ENCODE measurements at places on chromosomes 7 and 10.
A peak's percentile ranks its signal among the peaks of the same experiment; 100 is the strongest.

- peak; percentile 69 for DNase-seq
Observed at GRCh38 chr10:129971381-129972144, 7.5 kb upstream of the EBF3 start.

DNA sequence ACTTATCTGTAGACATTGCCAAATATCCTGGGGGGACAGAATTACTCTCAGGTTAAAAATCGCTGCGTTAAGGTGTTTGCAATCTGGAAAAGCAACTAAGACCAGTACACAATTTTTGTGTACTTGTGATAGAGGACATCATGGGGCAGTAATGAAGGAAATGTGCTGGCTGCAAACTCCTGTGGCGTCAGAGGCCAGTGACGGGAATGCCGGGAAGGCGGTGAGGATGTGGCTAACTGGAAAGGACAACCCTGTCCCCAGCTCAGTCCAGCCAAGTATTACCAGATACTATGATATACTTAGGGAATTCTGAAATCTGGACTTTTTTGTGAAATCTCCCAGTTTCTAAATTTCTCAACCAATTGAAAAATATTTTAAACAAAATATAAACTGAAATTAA, 103.1 kb upstream of the NANOS1 start:
- DNase-seq = no peak

DNA sequence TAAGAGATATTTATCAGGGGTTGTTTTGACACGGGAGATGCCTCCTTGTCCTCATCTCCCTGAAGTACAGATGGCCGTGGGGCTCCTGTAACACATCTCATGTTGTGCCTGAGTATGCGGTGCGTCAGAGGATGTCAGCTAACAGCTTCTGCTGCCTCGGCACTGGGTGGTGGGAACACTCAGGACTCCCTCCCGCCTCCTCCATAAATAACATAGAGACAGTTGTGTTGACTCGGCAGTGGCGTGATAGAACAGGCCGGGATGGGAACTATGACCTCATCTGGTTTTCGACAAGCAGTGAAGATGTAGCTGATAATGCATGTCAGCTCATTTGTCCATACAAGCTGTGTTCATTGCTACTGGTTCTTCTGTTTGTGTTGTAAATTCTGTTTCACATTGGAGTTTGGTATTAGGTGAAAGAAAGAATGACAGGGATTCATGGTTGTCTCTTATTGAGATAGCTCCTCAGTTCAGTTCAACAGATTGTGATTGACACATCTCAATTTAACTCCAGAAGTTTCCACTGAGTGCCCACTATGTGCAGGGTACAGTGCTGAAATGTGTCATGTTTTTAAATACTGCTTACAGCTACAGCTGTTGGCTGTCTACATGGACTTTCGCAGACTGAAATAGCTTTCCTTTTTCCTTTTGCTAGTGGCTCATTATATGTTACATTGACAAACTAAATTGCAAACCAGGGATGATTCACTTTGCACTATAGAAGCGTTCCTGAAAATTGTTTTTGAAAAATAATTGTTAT, 87.4 kb downstream of the CHN2 start:
- DNase-seq = peak; percentile 17

DNA sequence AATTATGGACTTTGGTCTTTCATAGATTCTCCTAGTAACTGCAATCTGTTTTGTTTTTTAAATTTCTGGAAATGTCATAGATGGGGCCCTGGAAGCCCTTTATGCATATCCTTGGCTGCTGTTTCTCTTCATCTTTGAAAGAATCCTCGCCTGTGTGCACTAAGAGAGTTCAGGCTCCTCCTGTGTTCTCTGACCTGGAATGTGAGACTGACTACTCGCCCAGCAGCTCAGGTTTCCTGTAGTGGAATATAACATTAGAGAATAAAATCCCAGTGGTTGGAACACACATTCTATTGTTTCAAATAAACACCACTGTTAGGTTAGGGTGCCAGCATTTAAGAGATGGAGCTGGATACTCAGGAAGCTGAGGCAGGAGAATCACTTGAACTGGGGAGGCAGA, 56.3 kb downstream of the WDFY4 start:
- no peak for DNase-seq

- peak; percentile 25 for DNase-seq
Observed at GRCh38 chr7:37912756-37913155, 3.9 kb downstream of the SFRP4 start.

Measured in erythroblast (primary cell).